Vagina (tissue), 2 donors: ENCODE measurements at places on chromosomes 4 and X.

- no peak for DNase-seq
These were observed 9.9 kb downstream of the USP9X start for GRCh38 chrX:41095174-41095573.

DNA sequence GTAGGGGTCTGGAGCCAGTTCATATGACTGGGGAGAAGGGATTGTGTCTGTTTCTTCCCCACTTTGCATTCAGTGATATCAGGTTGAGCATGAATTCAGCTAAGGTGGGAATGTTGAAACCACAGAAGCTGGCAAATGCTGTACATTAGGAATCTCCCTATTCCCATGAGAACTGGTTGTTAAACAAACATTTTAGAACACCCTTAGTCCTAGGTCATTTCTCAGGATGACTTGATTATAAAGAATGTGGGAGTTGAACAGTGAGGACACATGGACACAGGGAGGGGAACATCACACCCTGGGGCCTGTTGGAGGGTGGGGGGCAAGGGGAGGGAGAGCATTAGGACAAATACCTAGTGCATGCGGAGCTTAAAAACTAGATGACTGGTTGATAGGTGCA is 62.6 kb upstream of the LIMCH1 start:
- DNase-seq: no peak

- no peak for DNase-seq
These were observed 4.8 kb downstream of the SAT1 start for GRCh38 chrX:23787745-23788118.

- no peak for DNase-seq
These were observed 18.4 kb upstream of the MYOZ2 start for GRCh38 chr4:119116925-119117900.

GRCh38 chr4:98148856-98149255 is 5.6 kb upstream of the STPG2 start:
- DNase-seq: no peak

DNA sequence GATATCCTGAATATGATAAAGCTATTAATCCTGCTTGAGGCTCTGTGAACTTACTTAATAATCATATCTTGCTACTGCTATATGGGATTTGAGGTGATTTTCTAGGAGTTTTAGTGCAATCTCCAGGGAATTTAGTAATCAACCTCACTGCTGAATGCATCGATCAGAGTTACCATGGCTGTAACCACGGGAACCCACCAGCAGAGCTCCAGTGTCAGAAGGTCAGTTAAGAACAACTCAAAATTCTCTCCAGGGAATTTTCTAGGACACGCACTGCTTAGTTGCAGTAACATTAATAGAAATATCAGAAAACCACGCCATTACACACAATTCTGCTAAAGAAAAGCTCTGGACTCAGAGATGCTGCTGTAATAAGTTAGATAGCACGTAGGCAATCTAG is 1477.2 kb upstream of the TENM3 start:
- DNase-seq: no peak

DNA sequence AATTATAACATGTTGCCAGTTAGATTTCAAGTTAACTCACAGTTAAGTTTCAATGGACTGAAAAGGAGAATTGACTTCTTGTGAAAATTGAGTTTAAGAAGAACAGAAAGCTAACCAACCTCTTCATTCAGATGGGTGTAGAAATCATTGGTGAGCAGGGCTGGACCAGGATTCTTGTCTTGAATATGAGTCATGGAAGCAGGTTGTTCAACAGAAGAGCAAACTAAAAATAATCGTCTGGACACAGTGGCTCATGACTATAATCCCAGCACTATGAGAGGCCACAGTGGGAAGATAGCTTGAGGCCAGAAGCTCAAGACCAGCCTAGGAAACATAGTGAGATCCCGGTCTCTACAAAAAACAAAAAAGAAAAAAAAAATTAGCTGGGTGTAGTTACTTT is 98.2 kb downstream of the ARSJ start:
- DNase-seq: no peak

DNA sequence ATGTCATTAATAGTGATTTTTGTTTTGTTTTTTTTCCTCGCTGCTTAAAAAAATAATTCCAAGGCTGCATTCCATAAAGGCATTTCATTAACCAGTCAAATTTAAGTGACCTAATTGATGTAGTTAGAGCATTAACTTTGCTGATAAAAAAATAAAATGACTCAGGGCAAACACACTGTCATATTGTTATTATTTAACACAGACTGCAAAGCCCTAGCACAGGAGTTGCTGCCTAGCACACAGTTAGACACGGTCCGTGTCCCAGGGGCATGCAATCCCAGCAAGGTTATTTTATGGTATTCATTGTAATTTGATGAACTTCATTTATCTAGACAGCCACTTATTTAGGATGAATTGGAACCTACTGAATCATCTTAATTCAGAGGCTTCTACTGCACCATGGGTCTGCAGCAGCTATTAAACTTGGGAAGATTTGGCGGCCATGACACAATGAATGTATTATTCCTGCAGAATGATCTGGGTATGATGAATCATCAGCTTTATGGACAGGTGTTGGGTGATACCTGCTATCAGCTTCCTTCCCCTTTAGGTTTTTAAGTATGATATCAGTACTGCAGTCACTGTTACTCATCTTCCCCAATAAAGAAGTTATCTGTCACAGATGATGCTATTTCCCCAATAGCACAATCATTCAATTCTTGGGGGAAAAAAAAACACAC is 182.7 kb downstream of the PPARGC1A start:
- DNase-seq: no peak
